ENCODE measurements at places on chromosomes 2 and 18.
A peak's percentile ranks its signal among the peaks of the same experiment; 100 is the strongest.

- DNase-seq = peak; percentile 77
Measured at GRCh38 chr2:119290859-119291587, 67.4 kb downstream of the STEAP3 start.

- no peak for DNase-seq
Measured at GRCh38 chr2:183034806-183035205, 3.5 kb downstream of the NCKAP1 start.

- DNase-seq = no peak
Measured at GRCh38 chr2:223528036-223528435, 74.1 kb downstream of the SCG2 start.

DNA sequence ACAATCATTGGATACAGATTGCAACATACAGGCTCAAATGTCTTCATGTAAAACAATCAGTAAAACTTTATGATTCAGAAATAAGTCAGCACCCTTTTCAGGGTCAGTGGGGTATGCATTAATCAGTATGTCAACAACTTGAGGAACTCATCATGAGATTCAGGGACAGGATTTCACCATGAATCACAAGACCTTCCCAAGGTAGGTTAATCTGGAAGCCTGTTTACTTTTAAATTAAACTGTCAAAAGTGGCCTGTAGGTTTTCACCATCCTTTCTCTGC is 104.8 kb downstream of the SP100 start:
- DNase-seq = no peak

DNA sequence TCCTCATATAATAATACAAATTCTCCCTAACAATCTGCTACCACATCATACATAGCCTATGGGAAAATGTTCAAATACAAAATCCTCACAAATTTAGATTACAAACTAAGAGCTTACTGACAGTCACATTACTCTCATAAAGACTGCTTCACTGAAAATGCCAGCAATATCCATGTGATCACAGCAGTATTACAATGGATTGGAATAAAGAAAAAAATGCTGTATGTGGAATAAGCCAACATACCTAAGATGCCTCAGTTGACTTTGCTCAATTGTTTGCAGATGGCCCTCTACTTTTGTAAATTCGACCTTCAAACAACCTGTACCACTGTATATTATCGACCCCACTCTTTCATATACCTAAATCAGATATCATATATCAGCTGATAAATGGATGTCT is 88.7 kb downstream of the DYM start:
- DNase-seq = no peak

DNA sequence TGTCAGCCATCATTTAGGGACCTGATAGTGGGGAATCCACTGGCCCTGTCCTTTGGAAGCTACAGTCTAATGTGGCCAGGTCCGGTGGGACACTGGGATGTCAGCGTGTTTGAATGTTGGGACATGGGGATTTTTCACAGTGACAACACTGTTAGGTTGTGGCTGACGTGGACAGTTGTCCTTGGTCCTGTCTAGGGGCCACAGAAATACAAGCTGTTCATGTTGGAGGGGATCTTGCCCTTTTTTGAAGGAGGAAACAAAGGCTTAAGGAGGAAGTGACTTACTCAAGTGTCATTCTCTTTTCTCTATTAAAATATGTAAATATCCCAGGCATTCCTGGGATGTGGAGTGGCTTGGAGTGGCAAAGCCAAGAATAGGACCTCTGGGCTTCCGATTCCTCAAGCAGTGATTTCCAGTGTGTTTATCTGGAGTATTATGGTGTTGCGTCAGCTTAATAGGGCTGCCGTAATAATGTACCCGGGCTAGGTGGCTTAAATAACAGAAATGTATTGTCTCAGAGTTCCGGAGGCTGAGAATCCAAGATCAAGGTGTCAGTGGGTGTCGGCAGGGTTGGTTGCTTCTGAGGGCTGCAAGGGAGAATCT is 8.5 kb downstream of the ACOXL start:
- no peak for DNase-seq

GRCh38 chr2:24924732-24925131 is 4.7 kb upstream of the ADCY3 start:
- DNase-seq = no peak

GRCh38 chr2:2933426-2933825 is 444.2 kb downstream of the EIPR1 start:
- no peak for DNase-seq

DNA sequence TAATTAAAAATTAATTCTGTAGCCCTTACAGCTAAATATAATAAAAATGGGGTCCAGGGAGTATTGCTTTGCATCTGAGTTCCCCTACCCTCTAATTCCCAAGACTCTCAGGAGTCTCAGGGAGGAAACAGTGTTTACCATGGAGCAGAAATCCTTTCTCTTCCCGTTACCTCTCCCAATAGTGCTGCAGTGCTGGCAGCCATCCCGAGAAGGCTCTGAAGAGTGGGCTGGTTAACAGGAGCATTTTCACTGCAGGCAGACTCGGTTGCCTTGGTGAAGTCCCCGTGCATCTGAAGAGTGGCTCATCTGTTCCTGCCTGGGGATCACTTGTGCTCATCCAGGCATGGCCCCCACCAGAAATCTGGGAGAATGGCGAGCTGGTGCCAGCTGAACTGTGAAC is 41.8 kb upstream of the TMEM178A start:
- DNase-seq = no peak

- DNase-seq = no peak
Measured at GRCh38 chr2:221245045-221245444, 327.1 kb downstream of the EPHA4 start.

GRCh38 chr2:24820598-24821432 is 27.6 kb downstream of the CENPO start:
- DNase-seq = no peak

DNA sequence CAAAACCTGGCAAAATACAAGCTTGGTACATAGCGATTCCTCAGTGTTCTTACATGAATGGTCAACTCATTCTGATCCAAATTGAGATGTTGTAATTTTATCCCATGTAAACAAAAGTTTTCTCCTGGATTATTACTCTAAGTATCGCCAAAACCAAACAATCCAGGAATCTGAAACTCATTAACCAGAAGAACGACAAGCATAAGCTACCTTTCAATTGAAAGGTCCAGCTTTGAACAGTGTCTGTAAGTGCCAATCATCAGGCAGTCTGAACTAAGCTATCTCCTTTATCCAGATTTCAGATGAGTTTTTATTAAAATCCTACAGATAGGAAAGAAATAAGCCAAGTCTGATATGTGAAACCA is 2.4 kb downstream of the MEX3C start:
- DNase-seq = no peak

GRCh38 chr2:95158891-95159619 is 593 bp downstream of the ZNF514 start:
- no peak for DNase-seq

DNA sequence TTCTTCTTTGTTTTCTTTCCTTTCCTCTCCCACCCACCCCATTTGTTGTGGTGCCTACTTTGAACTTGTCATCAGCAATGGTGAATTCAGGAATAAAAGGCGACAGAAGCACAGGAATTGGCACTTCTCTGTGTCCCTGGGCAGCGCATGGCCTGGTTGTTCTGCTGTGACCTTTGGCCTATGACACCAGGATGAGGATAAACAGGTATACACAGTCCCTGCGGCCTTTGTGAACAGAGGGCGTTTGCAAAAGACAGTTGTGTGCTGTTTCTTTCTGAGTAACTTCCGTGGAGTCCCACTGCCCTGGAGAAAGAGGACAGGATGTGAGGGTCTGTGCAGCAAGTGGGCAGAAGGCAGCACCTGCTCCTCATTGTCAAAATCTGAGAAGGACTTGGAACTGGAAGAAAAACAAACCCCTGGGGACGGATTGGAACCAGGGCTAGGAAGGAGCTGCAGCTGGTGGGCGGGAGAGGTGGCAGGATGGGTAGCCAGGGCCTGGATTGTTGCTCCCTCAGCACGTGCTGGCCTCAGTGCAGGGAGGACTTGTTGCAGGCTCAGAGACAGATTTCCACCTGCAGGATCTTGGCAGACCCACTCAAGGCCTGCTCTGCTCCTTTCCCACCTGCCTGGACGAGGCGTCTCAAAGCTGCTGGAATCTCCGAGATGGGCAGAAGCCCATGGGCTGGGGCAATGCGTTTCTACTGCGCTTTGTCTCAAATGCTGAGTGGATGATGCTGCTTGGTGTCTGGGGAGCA is 159.5 kb downstream of the ACKR3 start:
- no peak for DNase-seq

GRCh38 chr2:119233326-119234020 is 9.8 kb downstream of the STEAP3 start:
- DNase-seq = no peak

GRCh38 chr2:102155703-102156515 is 13.4 kb downstream of the IL1R1 start:
- DNase-seq = no peak

DNA sequence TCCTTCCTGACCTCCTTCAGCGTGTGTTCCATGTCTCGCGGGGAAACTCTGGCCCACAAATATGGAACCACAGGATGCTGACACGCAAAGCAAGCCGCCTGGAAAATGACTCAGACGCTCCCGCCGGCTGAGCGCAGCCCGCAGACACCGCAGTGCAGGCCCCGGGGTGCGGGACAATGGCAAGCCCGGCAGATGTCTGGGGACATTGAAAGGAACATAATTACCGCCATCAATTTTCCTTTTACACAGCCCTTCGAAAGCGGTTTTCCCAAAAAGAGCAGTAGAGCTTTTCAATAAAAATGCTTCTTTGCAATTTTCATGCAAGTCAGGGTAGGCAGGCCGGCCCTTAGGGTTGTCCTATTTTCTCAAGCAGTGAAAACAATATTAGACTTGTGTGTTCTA is 159.2 kb upstream of the SH3BP4 start:
- no peak for DNase-seq

DNA sequence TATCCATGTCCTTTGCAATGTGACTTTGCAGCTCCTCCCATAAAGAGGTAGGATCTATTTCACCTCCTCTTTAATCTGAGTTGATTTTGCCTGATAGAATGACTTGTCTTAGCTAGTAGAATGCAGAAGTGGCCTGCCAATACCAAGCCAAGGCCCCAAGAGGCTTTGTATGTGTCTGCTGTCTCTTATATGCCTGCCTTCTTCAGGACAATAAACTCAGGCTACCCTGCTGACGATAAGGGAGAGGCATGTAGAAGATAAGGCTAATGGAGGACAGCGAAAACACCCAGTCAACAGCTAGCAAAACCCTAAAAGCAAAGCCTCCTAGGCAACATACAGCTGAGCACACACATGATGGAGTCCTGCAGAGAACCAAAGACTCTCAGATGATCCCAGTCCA is 1.8 kb upstream of the ZC3H8 start:
- DNase-seq = no peak

DNA sequence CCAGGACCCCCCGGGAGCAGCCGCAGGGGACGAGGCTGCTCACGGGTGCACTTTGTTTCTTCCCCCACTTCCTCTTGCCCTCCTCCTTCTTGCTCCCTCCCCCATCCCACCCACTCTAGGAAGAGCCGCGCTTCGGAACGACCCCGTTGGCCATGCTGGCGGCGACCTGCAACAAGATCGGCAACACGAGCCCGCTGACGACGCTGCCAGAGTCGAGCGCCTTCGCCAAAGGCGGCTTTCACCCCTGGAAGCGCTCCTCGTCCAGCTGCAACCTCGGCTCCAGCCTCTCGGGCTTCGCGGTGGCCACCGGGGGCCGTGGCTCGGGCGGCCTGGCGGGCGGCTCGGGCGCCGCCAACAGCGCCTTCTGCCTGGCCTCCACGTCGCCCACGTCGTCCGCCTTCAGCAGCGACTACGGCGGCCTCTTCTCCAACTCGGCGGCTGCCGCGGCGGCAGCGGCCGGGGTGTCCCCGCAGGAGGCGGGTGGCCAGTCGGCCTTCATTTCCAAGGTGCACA is 1.3 kb downstream of the SP9 start:
- no peak for DNase-seq

GRCh38 chr18:45731716-45732115 is 7.7 kb downstream of the SLC14A1 start:
- DNase-seq = no peak

GRCh38 chr2:233081232-233081730 is 21.1 kb downstream of the INPP5D start:
- DNase-seq = peak; percentile 66

DNA sequence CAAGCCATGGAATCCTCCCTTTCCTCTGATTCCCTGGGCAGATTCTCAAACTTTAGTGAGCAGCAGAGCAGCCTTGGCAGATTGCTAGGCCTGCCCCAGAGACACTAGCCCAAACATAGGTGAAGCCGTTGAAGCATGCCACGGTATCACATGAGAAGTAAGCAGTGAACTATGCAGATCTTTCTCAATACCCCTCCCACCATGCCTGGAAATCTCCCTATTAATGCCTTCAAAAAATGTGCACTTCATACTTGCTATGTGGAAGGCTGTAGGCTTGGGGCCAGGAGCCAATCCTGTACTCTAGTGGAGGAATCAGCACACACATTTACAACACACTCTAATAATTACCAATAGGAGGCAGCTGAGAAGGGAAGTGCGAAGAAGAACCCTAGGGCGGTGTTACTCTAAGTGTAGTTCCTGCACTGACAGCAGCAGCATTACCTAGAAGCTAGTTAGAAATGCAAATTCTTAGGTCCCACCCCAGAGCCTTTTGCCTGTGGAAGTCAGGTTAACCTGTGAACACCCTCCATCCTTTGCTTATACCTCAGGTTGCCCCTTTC is 305.1 kb upstream of the SPRED2 start:
- no peak for DNase-seq

DNA sequence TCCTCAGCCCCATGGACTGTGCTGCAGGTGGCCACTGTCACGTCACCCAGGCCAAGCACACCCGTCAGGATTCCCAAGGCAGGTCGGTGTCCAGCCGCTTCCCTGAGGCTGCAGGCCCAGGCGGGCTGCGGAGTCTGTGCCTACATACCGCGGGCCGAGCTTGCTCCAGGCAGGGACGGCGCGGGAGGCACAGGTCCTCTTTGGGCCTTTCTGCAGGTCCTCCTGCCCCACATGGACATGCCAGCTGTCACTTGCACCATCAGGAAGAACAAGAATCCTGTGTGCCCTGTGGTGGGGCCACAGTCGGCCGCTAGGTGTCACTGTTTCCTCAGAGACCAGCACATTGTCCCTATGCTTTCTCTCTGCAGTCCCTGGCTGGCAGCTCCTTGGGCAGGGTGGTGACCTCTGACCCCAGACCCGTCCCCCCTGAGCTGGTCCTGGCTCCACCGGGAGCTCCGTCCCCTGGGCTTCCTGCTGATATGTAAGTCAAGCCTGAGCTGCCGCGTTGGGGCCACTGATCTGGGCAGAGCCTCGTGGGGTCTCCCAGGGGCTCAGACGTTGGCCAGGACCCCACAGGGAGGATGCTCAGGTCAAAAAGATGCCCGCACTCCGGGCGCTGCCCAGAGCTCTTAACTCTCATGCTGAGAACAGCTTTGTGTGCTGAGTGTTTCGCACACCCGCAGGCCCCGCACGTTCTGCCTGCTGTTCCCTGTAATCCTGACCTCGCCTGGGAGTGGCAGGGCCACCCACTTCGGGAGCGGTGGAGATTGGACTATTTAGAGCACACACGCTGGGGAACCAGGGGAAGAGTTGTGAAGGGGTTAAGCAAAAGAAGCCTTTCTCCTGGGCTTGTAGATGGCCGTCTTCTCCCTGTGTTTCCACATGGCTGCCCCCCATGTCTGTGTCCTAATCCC is 17.3 kb upstream of the AGXT start:
- peak; percentile 82 for DNase-seq

Data from activated naive CD4-positive, alpha-beta T cell treated with anti-CD3 and anti-CD28 coated beads, Interleukin-2, amount 50 U/mL, for 16 hours (primary cell).